ENCODE measurements at places on chromosomes 2 and 18. TPM values are rescaled to one million over a fixed set of nuclear protein-coding genes. Genes with fewer than 3 reads are reported as not detected.

The SNORC gene
- total RNA-seq, result 2.5 TPM

The TIA1 gene
- total RNA-seq, result 150 TPM

The ZNF385B gene
- total RNA-seq, result 4.6 TPM

The ABCG8 gene
- total RNA-seq, result not detected

The YES1 gene
- 37.0 TPM for total RNA-seq

The SERPINB12 gene
- not detected for total RNA-seq

The TUBB8B gene
- total RNA-seq, result not detected

The DOK6 gene
- 5.7 TPM for total RNA-seq

The SALL3 gene
- total RNA-seq, result not detected

The APLF gene
- 7.9 TPM for total RNA-seq

The FBLN7 gene
- 6.1 TPM for total RNA-seq

The CNGA3 gene
- not detected for total RNA-seq

The CPSF3 gene
- 16.2 TPM for total RNA-seq

The DSG4 gene
- not detected for total RNA-seq

The CBLN2 gene
- not detected for total RNA-seq

The ACADL gene
- 50.3 TPM for total RNA-seq

The SP140 gene
- total RNA-seq, result 2.7 TPM

The CHRND gene
- not detected for total RNA-seq

The SAG gene
- total RNA-seq, result not detected

The TUBA3E gene
- total RNA-seq, result not detected

The CRACDL gene
- 7.5 TPM for total RNA-seq

The PLA2R1 gene
- 34.9 TPM for total RNA-seq

The ALLC gene
- total RNA-seq, result not detected

The DRC1 gene
- total RNA-seq, result not detected

The ICOS gene
- total RNA-seq, result 0.49 TPM

The CYP26B1 gene
- total RNA-seq, result 8.8 TPM

The CETN1 gene
- not detected for total RNA-seq

The WBP1 gene
- 56.5 TPM for total RNA-seq

The PXDN gene
- total RNA-seq, result 100 TPM

The MARCHF7 gene
- 81.3 TPM for total RNA-seq

The DAW1 gene
- not detected for total RNA-seq

The TUBA4B gene
- not detected for total RNA-seq

The GLI2 gene
- 18.5 TPM for total RNA-seq

The CCDC85A gene
- total RNA-seq, result 5.6 TPM

The SERPINB4 gene
- not detected for total RNA-seq

The SNRPD1 gene
- 21.0 TPM for total RNA-seq

The DSC2 gene
- 3.8 TPM for total RNA-seq

The FAM124B gene
- 4.8 TPM for total RNA-seq

The UGT1A8 gene
- not detected for total RNA-seq

The CRYGC gene
- total RNA-seq, result not detected

The FOXD4L1 gene
- total RNA-seq, result 0.27 TPM

The MREG gene
- total RNA-seq, result 1.6 TPM

The SLC14A1 gene
- total RNA-seq, result 33.1 TPM

The MYL12B gene
- 324 TPM for total RNA-seq

The MARCO gene
- 22.2 TPM for total RNA-seq

The EN1 gene
- not detected for total RNA-seq

The DDX18 gene
- 42.2 TPM for total RNA-seq

The FLACC1 gene
- total RNA-seq, result 6.7 TPM

The NGEF gene
- total RNA-seq, result 3.1 TPM

The NPHP1 gene
- 3.9 TPM for total RNA-seq

The DPP4 gene
- 3.7 TPM for total RNA-seq

The FBXO15 gene
- total RNA-seq, result 0.52 TPM

The VAMP5 gene
- total RNA-seq, result 83.8 TPM

The SERPINB10 gene
- not detected for total RNA-seq

The ALPI gene
- total RNA-seq, result not detected

The CROCC2 gene
- 0.13 TPM for total RNA-seq

The UGT1A10 gene
- total RNA-seq, result not detected

The CIDEA gene
- total RNA-seq, result 0.58 TPM

The LRRC30 gene
- not detected for total RNA-seq
